GM12865 (cell line): ENCODE measurements at places on chromosomes 5 and 9.

DNA sequence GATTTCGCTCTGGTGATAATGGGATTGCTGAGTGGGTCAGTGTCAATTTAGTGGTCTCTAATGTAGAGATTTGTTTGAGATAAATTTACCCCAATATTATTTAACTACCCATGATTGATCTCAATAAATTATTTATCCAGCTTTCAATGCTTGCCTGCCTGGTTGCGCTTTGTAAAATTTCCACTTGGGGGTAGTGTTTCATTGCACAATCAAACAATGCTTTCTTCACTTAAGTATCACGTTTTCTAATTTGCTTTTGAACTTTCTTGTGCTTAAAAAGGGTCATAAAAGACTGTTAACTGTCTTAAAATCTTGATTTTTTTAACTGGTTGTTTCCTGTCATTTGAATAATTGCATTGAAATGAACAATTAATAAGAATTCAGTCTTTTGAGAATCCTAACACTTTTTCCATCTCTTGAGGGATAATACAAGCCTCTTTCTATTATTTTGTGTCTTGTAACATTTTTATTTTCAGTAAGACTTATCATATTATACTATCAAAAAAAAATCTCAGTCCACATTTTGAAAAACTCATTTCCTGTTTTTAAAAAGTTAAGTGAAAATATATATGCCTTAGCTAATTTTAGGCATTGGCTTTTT is 18.7 kb downstream of the HSD17B4 start:
- DNase-seq = peak; percentile 60

- no peak for DNase-seq
Observed at GRCh38 chr5:38387161-38387560, 128.8 kb downstream of the EGFLAM start.

DNA sequence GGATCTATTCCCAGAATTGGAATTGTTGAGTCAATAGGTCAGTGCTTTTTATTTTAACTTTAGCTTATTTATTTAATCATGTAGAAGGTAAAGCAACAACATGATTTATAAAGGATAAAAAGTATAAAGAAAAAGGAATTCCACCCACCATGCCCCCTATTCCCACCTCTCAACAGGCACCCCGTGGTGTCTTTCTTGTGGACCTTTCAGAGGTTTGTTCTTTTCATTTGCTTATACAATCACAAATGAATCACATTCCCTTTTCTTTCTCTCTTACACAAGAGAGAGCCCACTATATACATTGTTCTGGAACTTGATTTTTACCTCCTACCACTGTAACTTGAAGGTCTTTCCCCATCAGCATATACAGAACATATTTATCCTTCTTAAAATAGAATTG is 37.2 kb upstream of the SMIM32 start:
- no peak for DNase-seq

DNA sequence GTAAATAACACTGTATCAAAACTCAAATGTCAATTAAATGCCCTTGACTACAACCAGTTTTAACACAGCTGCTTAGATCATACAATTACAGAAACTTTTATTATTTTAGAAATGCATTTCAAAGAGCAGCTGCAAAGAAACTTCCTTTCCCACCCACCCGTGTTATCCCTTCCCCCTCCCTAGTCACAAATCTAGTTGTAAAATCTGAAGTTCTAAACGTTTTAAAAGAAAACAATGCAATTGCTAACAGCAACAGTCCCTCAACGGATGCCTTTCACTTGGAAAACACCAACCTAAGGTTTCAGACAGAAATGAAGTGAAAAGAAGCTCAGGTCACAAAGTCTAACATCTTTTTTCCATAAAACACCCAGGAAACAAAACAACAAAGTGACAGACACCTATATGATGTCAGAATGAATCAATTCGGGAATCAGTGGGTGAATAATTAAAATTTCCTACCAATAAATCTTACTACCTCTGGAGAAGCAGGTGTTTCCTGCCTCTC is 100.3 kb downstream of the FBXW11 start:
- no peak for DNase-seq

DNA sequence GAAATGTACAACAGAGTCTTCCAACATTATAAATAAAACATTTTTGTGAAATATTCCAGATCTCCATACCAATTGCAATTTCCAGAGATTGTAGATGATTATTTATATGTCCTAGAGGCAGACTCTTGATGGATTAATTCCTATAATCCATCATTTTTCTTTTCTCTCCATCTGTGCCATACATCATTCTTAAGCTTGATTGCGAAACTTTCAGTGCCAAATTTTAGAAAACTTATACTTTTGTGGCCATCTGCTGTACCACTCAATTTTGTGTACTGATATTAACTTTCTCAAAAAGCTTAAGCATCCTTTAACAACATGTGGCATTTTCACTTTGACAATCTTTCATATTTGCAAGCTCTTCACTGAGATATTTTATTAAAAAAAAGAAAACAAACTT is 446.9 kb downstream of the SEMA5A start:
- no peak for DNase-seq

DNA sequence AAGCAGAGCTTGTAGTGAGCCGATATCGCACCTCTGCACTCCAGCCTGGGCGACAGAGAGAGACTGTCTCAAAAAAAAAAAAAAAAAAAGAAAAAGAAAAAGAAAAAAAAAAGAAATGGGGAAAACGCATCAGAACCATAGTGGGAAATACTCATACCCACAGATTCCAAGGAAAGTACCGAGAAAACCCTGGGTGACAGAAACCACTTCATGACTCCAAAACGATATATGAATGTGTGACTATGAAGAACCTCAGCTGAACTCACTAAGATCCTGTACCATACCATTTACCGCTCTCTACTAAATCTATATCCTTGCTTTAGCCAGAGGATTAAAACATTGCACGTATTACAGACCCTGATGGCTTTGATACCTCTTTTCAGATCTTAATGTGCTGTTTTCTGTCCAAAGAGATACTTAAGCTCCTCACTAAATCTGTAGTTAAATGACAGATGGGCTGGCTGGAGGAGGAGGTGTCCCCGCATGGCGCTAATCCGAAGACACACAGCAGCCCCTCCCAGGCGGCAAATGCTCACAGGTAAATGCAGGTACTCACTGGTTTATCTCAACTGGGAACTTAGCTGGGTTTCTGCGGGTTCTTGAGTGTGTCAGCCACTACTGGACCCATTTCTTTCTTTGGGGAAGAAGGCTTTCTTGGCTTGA is 2.8 kb downstream of the LPCAT1 start:
- no peak for DNase-seq

DNA sequence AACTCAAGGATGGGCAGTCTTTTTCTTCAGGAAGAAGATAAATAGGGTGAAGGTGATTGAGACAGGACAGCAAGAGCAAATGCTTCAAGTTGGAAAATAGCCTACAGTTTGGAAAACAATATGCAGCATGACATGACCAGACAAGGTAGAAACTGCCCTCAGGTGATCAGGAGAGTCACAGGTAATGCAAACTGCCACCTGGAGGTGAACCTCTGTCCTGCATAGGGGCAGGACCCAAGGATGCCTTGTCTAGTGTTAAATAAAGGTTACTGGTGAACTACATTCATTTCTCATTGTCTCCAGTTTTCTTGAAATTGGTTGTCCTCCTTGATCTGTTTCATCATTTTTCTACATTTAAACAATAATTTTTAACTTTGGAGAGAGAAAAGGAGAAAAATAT is 232.1 kb downstream of the SEMA5A start:
- no peak for DNase-seq

DNA sequence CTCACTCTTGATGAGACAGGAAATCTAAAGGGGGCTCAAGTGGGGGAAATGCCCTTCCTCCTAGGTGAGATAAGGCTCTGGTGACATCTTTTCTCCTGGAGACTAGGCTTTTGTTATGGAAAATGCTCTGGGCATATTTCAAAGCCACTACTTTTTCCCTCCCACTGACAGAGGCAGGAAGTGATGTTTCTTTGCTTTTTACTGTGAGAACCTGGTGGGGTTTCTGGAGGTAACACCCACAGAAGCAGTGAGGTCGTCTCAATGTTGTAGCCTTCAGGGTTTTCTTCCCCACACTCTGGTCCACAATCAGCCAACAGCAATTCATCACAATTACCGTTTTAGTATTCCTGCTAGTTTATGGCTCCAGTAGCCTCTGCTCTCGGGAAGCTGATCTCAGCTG is 41.4 kb upstream of the FAM240B start:
- DNase-seq = no peak

DNA sequence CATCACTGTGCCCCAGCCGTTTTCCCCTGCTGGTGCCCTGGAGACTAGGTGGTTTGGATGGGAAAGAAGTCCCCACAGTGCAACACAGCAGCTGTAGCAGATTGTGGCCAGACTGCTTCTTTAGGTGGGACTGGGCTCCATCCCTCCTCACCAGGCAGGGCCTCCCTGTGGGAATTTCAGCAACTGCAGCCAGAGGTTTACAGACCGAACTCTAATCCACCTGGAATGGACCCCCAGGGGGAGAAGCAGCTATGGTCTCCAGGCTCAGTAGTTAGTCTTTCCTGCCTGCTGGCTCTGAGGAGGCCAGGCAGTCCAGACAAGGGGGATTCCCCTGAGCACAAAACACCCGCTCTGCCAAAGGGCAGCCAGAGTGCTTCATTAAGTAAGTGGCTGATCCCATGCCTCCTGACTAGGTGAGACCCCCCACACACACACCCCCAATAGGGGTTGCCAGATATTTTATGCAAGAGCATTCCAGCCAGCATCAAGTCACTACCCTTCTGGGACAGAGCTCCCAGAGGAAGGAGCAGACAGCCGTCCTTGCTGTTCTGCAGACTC is 188.9 kb downstream of the SGCD start:
- DNase-seq = no peak

DNA sequence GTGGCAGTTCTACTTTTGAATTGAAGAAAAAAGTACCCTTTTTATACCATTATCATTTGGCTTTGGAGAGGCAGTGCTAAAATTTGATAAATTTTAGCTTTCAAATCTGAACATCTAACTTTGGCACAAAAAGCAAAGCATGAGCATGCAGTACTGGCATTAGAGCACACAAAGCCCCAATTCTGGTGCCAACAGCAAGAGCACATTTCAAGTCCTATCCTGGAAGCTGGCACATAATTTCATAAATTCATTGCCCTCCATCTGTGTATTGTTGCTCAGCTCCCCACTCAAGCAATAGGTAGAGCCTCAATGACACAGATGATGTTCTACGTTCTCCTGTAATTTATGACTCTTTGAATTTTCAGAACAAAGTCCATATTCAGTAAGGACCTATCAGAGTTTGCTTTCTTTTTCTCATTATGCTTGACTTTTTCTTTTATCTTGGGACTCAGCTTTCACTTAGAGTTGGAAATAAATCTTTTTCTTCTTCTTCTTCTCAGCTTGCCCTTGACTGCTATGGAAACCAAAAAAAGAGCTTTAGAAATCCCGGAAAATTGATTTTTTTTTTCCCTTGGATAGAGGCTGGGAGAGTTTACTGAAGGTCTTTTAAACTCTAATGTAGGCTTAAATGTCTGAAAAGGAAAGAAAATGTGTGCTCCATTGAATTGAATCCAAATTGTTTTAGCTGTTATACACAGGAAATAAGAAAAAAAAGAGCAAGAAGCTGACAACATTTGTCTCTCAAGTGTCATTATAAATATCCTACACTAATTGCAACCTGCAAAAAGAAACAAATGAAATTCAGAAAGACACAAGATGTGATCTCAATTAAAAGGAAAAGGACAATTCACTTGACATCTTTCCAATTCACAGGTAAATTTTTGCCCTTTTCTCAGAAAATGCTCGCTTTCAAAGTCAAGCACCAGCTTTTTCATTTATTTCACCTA is 380.8 kb upstream of the CDH18 start:
- no peak for DNase-seq

DNA sequence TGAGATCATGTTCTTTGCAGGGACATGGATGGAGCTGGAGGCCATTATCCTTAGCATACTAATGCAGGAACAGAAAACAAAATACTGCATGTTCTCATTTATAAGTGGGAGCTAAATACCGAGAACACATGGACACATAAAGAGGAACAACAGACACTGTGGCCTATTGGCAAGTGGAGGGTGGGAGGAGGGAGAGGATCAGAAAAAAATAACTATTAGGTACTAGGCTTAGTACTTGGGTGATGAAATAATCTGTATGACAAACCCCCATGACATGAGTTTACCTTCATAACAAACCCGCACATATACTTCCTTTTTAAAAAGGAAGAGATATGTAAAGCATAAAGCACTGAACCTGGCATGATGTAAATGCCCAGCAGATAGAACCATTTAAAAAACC is 99.0 kb downstream of the MEGF10 start:
- no peak for DNase-seq

GRCh38 chr5:127206320-127207113 is 84.1 kb upstream of the MEGF10 start:
- DNase-seq = no peak

DNA sequence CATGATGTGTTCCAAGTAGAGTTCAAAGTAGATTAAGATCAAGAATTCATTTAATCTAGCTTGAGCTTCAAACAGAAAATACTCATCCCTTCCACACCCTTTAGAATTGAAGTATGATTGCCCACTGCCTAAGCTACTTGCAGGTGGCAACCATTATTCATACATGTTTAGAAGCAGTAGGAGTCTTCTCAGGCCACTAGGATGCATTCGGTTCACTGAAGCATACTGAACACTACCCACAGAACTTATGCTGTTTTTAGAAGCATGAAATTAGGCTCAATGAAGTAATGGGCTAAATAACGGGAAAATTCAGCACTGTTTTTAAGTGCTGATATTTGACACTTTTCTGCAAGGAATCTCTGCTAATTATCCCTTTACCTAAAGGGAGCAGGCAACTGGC is 263.4 kb downstream of the DEPDC1B start:
- DNase-seq = peak; percentile 48

DNA sequence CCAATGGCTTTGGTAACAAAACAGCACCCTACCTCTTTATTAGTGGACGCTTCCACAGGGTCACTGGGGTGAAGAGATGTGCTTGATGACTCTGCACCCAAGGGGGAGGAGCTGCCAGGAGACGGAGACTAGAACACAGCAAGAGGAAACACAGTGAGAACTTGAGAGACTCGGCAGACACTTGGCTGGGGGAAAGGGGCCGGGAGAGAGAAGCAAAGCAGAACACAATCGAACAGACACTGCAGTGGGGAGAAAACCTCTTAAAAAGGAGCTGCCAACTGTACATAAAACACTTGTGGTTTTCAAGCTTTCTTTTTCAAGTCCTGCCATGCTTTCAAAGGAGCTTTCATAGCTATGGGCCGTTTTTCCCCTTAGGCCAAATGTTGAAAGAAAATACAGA is 151.0 kb downstream of the ENTREP1 start:
- no peak for DNase-seq

DNA sequence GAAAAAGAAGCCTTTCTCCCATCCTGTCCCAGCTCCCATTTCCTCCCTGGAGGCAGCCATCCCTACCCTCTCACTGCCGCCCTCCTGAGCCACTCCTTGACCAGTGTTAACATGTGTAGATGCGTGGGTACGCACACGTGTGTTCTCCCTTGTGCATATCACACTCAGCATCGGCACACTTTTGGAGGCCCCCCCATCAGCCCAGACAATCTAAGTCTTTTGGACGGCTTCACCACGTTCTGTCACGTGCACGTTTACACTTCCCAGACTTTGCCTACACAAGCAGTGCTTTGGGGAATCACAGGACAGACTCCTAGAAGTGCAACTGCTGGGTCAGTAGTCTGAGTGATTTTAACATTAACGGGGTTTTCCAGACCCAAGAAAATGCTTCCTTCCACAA is 18.0 kb downstream of the HRH2 start:
- DNase-seq = no peak
